Stimulated activated CD8-positive, alpha-beta memory T cell treated with anti-CD3 and anti-CD28 coated beads, Interleukin-2, amount 100 ng/mL, for 48 hours (primary cell): ENCODE measurements at places on chromosomes 11 and 22.

- DNase-seq, result no peak
These were observed 29.5 kb downstream of the TMEM123 start for GRCh38 chr11:102422817-102423712.

GRCh38 chr11:93529707-93530467, 13.3 kb downstream of the SMCO4 start:
- no peak for DNase-seq

DNA sequence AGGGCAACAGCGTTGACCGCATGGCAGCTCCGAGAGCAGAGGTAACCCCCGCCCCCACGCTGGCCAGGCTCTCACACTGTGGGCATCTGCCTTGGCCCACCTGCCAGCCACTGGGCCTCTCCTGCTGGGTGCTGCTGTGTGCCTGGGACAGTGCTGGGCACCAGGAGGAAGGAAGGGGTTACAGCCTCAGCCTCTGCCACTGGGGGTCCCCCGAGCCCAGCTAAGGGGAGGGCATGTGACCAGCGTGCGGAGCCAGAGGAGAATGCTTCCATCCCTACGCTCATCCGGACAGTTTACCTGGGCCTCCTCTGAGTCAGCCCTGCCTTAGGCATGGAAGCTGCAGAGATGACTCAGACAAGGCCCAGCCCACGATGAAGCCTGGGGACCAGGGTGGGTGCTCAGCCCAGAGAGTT, 10.9 kb downstream of the NCF4 start:
- DNase-seq, result no peak

- DNase-seq, result no peak
These were observed 93.3 kb downstream of the RCN1 start for GRCh38 chr11:32184041-32184722.

GRCh38 chr22:23108249-23109078, 33.3 kb downstream of the RSPH14 start:
- no peak for DNase-seq

GRCh38 chr11:134577751-134578395, 165.8 kb upstream of the B3GAT1 start:
- no peak for DNase-seq

DNA sequence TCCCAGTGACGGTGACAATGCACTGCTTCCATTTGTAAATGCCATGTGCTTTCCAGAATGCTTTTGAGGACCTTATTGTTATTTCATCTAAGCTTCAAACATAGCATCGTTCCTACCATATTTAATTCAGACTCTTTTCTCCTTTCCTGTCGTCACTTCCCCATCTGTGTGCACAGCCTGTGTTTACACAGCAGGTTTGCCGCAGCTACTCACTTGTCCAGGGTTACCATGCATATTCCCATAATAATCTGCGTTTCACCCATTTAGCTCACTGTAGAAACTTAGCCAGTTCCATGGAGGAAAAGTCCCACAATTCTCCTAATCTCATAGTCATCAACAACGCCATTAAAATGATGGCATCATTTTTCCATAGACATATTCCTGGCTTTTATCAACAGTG, 48.0 kb downstream of the FLI1 start:
- no peak for DNase-seq

GRCh38 chr11:8841899-8842298, 69.1 kb upstream of the AKIP1 start:
- DNase-seq, result no peak

DNA sequence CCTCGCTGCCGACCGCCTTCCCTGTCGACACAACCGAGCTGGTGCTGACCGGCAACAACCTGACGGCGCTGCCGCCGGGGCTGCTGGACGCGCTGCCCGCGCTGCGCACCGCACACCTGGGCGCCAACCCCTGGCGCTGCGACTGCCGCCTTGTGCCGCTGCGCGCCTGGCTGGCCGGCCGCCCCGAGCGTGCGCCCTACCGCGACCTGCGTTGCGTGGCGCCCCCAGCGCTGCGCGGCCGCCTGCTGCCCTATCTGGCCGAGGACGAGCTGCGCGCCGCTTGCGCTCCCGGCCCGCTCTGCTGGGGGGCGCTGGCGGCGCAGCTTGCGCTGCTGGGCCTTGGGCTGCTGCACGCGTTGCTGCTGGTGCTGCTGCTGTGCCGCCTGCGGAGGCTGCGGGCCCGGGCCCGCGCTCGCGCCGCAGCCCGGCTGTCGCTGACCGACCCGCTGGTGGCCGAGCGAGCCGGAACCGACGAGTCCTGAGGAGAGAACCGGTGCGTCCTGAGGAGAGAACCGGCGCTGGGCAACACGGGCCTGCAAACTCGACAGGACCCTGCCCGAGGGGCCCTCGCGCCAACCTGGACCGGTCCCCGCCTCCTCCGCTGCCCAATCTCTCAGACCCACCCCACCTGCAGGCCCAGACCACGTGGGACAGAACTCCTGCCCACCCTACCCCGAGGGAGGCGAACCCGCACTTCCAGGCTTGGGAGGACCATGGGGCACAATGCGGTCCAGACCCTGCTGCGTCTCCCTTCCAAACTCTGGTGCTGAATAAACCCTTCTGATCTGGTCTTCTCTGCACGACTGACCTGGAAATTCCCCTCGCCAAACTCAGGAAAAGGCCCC, 866 bp downstream of the GP1BB start:
- DNase-seq, result no peak

DNA sequence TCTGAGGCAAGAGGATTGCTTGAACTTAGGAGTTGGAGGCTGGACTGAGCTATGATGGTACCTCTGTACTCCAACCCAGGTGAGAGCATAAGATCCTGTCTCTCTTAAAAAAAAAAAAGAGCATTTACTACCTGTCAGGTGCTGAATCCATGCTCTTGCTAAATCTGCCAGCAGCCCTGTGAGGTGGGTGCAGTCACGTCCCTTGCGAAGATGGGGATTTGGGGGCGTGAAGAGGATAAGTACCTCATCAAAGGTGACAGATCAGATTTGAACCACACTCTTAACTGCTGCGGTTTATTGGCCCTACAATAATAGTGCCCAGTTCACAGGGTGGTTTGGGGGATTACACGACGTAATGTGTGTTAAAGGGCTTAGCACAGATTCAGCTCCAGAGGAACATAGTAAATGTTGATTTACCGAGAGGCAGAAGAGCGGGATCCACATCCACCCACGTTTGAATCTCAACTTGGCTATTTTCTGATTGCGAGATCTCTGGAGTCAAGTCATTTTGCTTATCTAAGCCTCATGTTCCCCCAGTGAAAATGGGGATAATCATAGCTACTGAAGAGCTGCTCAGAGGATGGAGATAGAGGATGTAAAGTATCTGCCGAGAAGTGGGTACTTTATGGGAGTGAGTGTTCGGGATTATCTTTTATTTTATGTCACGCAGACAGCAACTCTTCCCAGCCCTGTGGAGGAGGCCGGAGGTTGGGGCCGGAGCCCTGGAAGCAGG, 28.1 kb upstream of the LRRC10B start:
- DNase-seq, result no peak

DNA sequence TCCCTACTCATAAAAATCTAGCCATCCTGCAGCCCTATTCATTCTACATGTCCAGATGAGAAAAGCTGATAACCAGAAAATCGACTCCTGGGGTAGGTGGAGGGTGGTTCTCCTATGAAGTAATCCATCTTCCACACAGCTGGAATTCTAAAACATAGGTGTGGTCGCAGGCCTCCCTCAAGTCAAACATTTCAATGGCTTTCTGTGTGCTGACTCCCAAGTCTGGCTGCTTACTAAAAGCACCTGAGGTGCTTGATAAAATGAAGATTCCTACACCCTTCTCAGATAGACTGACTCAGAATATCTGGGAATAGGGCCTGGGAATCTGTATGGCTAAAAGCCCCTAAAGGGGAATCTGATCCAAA, 26.1 kb downstream of the IRAG1 start:
- DNase-seq, result no peak

GRCh38 chr11:62539238-62539925, 7.2 kb downstream of the AHNAK start:
- peak; percentile 57 for DNase-seq

- no peak for DNase-seq
These were observed 8.0 kb upstream of the SLC25A17 start for GRCh38 chr22:40826984-40827741.

DNA sequence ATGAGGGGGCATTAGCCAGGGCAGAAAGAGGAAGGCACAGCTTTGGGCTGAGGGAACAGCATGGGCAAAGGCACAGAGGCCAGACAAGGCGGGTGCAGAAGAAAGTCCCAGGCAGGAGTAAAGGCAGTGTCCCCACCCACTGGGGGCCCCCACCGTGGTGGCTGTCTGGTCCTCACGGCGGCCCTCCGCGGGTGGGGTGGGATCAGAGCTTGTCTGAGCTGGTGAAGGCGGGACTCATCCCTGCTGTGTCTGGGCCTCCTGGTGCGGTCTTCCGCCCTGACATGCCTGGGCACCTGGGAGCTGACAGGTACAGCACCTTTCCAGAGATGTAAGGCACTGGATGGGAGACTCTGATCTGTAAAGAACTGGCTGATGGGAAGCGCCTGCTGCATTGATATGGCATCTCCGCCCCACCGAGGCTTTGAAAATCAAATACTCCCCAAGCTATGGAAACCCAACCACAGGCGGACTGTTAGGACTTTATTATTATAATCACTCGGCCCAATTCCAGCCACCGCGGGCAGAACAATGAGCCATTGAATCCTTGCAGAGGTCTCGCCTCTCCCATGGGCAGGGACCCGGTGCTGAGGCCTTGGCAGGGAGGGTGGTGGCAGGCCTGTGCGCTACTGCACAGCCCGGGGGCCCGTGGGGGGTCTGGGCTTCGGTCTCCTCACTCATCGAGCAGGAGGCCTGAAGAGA, 14.2 kb upstream of the GNB1L start:
- DNase-seq, result no peak

- no peak for DNase-seq
These were observed 48.2 kb downstream of the CCDC83 start for GRCh38 chr11:85903406-85903805.

DNA sequence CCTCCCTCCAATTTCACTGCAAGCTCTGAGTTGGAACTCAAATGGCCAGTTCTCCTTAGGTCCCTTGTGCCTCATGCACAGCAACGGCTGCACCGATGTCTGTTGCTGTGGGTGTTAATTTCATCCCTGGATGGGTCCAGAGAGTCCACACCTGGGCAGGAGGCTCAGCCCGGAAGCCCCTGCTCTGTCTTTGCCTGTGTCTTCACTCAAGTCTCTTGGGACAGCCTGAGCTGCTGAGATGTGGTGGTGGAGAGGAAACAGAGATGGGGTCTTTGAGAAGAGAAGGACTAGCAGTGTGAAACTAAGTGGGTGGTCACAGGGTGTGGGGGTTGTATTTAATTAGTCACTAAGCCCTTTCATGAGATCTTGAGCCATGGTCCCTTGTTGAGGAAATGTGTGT, 109.3 kb downstream of the NECTIN1 start:
- no peak for DNase-seq

DNA sequence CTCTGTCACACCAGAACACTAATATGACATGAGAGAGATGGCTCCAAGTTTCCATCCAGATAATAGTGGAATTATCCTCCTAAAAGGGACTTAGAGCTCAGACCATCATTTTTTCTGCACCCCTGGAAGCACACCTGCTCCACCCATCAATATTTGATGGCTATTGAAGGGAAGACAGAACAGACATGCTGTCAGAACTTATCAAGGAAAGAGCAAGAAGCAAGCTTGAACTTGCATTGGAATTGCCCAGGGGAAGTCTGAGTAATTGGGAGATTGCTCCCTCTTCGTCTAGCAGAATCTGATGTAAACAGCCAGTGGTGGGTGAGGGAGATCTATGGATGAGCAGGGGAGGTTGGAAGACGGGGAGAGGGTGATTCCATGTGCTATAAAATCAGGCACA, 874.4 kb upstream of the TENM4 start:
- DNase-seq, result no peak

DNA sequence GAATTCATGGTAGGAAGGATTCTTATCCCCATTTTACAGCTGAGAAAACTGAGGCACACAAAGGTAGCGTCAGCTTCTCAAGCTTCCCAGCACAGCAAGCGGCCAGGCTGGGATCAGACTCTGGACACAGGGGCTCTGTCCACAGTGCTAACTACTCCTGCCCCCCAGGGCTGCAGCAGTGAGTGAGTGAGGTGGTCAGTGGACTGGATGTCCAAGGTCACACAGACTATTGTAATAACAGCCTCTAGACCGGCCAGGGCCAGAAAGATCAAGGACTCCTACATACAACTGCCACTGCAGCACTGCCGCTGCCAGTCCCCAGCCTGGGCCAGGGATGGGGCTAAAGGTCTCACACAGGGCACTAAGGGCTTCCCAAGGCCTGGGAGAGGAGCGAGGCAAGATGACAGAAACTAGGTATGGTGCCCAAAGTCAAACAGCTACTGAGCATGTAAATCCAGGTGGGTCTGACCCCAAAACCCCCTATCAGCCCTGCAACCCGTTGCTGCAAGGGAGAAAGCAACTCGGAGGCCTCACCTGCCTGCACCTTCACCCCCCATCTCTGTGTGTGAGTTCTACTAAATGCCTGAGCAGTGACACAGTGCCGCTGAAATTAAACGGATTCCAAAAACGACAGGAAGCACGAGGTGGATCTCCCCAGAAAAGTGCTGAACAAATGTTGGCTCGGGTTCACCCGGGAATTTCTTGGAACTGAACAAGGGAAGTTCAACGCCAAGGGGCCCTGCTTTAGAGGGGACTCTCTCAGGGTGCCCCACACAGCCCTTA, 161.8 kb upstream of the GRK3 start:
- no peak for DNase-seq

GRCh38 chr11:94801866-94802460, 33.8 kb downstream of the AMOTL1 start:
- no peak for DNase-seq

- no peak for DNase-seq
These were observed 70.6 kb downstream of the PHF21A start for GRCh38 chr11:46050662-46051061.

DNA sequence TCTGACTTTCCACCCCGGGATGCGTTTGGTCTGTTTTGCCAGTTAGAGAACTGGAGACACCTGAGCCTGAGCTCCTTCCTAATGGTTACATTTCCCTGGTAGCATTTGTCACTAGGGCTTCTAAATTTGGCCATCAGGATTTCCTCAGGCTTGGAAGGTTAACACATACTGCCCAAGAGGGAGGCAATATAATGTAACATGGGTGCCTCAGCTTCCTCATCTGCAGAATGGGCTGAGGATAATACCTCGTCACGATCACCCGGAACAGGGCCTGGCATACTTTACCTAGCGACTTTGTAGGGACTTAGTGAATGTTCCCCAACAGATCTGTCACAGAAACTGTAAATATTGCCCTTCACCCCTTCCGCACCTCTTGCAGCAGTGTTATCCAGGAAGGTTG, 11.3 kb downstream of the IL17RA start:
- no peak for DNase-seq

- no peak for DNase-seq
These were observed 1.9 kb upstream of the SCARF2 start for GRCh38 chr22:20439556-20439927.

GRCh38 chr11:67400942-67401494, 640 bp downstream of the PPP1CA start:
- DNase-seq, result no peak

- DNase-seq, result peak; percentile 18
These were observed 1.1 kb downstream of the PELI3 start for GRCh38 chr11:66467756-66468155.
